ENCODE measurements at places on chromosomes 4 and X. TPM values are rescaled to one million over a fixed set of nuclear protein-coding genes. Genes with fewer than 3 reads are reported as not detected.
A peak's percentile ranks its signal among the peaks of the same experiment; 100 is the strongest.

- H3K27me3 ChIP-seq: no peaks in the 10 kb centered on the region
- H3K27ac ChIP-seq: peak overlapping the region; percentile 77
- H3K4me3 ChIP-seq: peak overlapping the region; percentile 83
- no peaks in the 10 kb centered on the region for H3K36me3 ChIP-seq
- DNase-seq: peak; percentile 66
- peaks cover 5% of the 10 kb centered on the region for H3K4me1 ChIP-seq
These were observed 772 bp downstream of the CYP4V2 start for GRCh38 chr4:186192066-186192612.

- peak; percentile 83 for DNase-seq
- peak overlapping the region; percentile 96 for H3K4me3 ChIP-seq
- 0 out of 2 replicates have a peak, but pooled peaks cover 9% of the 10 kb centered on the region for H3K36me3 ChIP-seq
- H3K27ac ChIP-seq: peak overlapping the region; percentile 100
These were observed 1.9 kb downstream of the UBE2D3 start for GRCh38 chr4:102825261-102826091.

DNA sequence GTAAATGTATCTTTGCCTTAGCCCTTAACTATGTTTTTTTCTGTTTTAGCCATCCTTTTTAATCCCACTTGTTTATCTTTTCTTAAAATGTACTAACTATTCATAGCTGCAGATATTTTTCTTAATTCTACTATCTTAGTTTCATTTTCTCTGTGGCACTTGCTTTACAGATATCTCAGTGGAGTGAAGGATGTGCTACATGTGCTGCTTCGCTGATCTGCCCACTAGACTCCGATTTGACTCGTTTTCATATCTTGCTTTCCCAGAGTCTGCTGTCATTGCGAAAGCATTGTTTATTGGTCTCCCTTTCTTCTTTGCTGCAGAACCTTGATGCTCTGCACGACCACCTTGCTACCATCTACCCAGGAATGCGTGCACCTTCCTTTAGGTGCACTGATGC is 30.6 kb downstream of the GUCY1B1 start:
- no peaks in the 10 kb centered on the region for H3K4me1 ChIP-seq
- no peak overlapping the region for H3K4me3 ChIP-seq
- H3K27ac ChIP-seq: no peak overlapping the region
- no peaks in the 10 kb centered on the region for H3K27me3 ChIP-seq

The MRFAP1 gene
- 108 TPM for total RNA-seq

DNA sequence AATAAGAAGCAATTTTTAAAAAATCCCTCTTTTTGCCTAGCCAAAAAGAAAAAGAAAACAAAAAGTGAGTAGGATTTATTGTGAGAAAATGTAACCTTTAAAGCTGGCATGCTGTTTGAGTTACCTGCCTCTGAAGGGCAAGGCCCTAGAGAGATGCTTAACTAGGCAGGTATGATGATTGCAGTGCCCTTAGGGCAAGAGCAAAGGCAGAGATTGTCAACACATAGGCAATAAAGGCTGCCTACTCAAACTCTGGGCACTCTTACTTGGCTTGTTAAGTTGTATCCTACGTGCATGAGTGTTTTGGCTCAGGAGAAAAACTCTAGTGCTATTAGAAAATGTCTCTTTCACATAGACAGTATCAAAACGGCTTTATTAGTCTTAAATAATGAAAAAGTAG is 306.0 kb downstream of the RPA4 start:
- H3K36me3 ChIP-seq: no peaks in the 10 kb centered on the region
- no peak overlapping the region for H3K27ac ChIP-seq
- no peaks in the 10 kb centered on the region for H3K27me3 ChIP-seq
- H3K4me1 ChIP-seq: no peaks in the 10 kb centered on the region
- no peak for DNase-seq
- H3K4me3 ChIP-seq: no peak overlapping the region

DNA sequence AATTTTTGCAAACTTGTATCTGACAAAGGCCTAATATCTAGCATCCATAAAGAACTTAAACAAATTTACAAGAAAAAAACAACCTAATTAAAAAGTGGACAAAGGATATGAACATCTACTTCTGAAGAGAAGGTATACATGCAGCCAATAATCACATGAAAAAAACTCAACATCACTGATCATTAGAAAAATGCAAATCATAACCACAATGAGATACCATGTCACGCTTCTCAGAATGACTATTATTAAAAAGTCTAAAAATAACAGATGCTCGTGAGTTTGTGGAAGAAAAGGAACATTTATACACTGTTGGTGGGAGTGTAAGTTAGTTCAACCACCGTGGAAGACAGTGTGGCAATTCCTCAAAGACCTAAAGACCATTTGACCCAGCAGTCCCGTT is 24.0 kb downstream of the CEP44 start:
- H3K4me3 ChIP-seq: no peak overlapping the region
- no peaks in the 10 kb centered on the region for H3K4me1 ChIP-seq
- peaks cover 15% of the 10 kb centered on the region for H3K36me3 ChIP-seq
- H3K27ac ChIP-seq: no peak overlapping the region
- DNase-seq: no peak

- no peak overlapping the region for H3K4me3 ChIP-seq
- no peaks in the 10 kb centered on the region for H3K27me3 ChIP-seq
- peak; percentile 24 for DNase-seq
- no peaks in the 10 kb centered on the region for H3K36me3 ChIP-seq
- peaks cover 12% of the 10 kb centered on the region for H3K4me1 ChIP-seq
These were observed 106.3 kb upstream of the EOLA2 start for GRCh38 chrX:150044556-150044955.

DNA sequence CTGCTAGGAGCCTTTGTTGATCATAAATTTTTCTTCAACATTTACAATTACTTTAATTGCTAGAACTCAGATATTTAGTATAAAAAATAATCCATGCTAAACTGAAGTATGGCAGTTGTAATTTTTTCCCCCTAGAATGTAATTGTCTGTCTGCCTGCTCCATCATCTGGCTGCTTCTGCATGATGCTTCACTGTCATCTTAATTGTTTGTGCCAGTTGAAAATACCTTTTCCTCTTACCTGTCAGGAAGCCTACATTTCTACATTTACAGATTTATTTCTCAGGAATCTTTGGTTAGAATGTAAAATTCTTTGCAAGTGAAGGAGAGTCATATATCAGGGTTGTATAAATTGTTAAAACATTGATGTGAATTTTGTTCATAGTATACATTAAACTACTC is 348.6 kb downstream of the GRXCR1 start:
- H3K27me3 ChIP-seq: no peaks in the 10 kb centered on the region
- H3K4me1 ChIP-seq: peaks cover 9% of the 10 kb centered on the region
- no peak overlapping the region for H3K27ac ChIP-seq
- no peak for DNase-seq
- H3K36me3 ChIP-seq: no peaks in the 10 kb centered on the region
- no peak overlapping the region for H3K4me3 ChIP-seq

The MSANTD1 gene
- 2.1 TPM for total RNA-seq

DNA sequence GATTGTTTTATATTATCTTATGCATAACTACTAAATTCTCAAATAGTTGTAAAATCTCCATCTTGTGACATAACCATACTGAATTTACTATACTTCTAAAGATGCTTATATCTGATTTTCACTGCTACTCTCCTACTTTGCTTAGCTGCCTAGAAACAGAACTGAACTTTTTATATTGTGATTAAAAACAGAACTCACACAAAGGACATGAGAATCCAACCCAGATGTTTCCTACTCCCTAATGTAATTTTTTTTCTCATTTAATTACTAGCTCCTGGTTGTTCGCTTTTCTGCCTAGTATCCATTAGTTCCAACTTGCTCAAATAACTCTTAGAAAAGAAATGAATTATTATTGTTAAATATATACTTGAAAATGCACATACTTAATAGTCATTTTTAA is 283.5 kb upstream of the ACTRT1 start:
- H3K4me1 ChIP-seq: no peaks in the 10 kb centered on the region
- no peak for DNase-seq
- no peaks in the 10 kb centered on the region for H3K27me3 ChIP-seq
- H3K27ac ChIP-seq: no peak overlapping the region

All from GM23248 (cell line).